ENCODE measurements at places on chromosomes 2 and 18.

DNA sequence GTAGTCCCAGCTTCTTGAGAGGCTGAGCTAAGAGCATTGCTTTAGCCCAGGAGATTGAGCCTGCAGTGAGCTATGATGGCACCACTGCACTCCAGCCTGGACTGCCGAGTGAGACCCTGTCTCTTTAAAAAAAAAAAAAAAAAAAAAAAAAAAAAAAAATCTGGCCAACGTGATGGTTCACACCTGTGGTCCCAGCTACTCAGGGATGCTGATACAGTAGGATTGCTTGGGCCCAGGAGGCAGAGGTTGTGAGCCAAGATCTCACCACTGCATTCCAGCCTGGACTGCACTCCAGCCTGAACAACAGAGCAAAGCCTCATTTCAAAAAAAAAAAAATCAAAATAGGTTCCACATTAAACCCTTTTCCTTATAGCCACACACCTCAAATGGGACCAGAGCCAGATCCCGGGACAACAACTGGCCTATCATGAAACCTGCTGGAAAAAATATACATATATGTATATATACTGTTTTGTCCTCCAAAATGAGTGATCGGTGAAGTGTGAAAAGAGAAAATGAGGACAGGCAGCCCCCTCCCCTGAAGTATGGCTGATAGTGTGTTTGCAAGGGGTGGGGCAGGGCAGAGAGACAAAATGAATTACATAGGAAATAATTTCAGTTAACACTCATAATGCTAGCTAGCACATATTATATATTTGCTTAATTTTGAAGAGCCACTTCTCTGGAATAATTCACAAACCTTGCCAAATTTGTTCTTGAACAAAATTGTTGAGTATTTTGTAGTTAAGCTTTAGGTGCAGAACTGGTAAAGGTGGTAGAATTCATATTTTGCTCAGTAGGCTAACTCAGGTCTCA lies 22.9 kb downstream of the MAPRE2 start:
- DNase-seq, result no peak
- no peak overlapping the region for H3K27ac ChIP-seq
- no peaks in the 10 kb centered on the region for H3K27me3 ChIP-seq
- H3K4me3 ChIP-seq, result no peak overlapping the region
- no peaks in the 10 kb centered on the region for H3K4me1 ChIP-seq

- H3K36me3 ChIP-seq, result no peaks in the 10 kb centered on the region
- no peak overlapping the region for H3K4me3 ChIP-seq
- no peaks in the 10 kb centered on the region for H3K4me1 ChIP-seq
Measured at GRCh38 chr18:31104444-31104843, 2.2 kb upstream of the DSC2 start.

GRCh38 chr2:105515581-105516415 lies 116.9 kb upstream of the FHL2 start:
- H3K4me1 ChIP-seq, result no peaks in the 10 kb centered on the region
- DNase-seq, result no peak
- H3K27ac ChIP-seq, result no peak overlapping the region
- no peaks in the 10 kb centered on the region for H3K36me3 ChIP-seq
- peaks cover 6% of the 10 kb centered on the region for H3K27me3 ChIP-seq

GRCh38 chr18:70319187-70319586 lies 30.3 kb downstream of the SOCS6 start:
- DNase-seq, result no peak
- no peak overlapping the region for H3K4me3 ChIP-seq
- H3K36me3 ChIP-seq, result no peaks in the 10 kb centered on the region

GRCh38 chr2:98692090-98693054 lies 38.6 kb downstream of the MGAT4A start:
- H3K4me1 ChIP-seq, result peaks cover 5% of the 10 kb centered on the region
- H3K27me3 ChIP-seq, result no peaks in the 10 kb centered on the region
- DNase-seq, result no peak
- no peak overlapping the region for H3K4me3 ChIP-seq

DNA sequence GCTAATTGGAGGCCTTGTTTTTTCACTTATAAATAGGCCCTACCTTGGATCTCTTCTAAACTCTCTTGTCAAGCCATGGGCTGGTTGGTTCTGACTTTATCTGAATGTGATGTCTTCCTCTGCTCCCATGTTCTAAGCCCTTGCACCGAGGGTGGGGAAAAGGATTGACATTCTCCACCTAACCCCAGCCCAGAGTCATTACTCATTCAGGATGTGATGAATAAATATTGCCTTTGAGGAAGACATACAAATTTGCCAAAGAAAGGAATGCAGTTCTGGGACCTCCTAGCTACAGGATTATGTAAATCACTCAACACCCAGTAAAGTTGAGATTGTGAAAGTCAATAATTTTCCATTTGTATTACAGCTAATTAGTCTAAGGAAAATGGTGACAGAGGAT lies 142.1 kb upstream of the LYPD6 start:
- no peak overlapping the region for H3K27ac ChIP-seq
- no peak for DNase-seq
- H3K27me3 ChIP-seq, result peaks cover 3% of the 10 kb centered on the region
- H3K4me3 ChIP-seq, result no peak overlapping the region
- H3K4me1 ChIP-seq, result no peaks in the 10 kb centered on the region
- no peaks in the 10 kb centered on the region for H3K36me3 ChIP-seq

GRCh38 chr18:22856870-22857269 lies 76.3 kb upstream of the RBBP8 start:
- H3K4me1 ChIP-seq, result no peaks in the 10 kb centered on the region
- H3K27ac ChIP-seq, result no peak overlapping the region
- H3K36me3 ChIP-seq, result no peaks in the 10 kb centered on the region
- DNase-seq, result no peak
- no peak overlapping the region for H3K4me3 ChIP-seq

DNA sequence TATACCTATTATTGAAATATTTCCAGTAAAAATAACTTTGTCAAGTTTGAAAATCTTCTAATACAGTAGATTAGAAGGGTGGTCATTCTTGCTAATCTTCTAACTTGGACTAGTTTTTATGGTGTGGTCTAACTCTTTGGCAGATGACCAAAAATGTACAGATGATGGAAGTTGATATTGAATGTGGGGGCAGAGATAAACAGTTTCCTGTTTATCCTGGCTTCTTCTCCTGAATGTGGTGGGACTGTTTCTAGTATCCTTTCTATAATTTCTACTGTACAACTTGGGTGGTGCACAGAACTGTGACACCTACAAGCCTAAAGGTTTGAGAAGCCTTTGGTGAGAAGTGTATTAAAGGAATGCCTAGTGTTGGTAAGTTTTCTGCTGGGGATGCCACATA lies 178.7 kb downstream of the PDE11A start:
- no peak overlapping the region for H3K27ac ChIP-seq
- no peak for DNase-seq
- no peaks in the 10 kb centered on the region for H3K4me1 ChIP-seq

- no peaks in the 10 kb centered on the region for H3K36me3 ChIP-seq
- peaks cover 9% of the 10 kb centered on the region for H3K27me3 ChIP-seq
- no peak within 1 kb of the TSS for H3K4me3 ChIP-seq
- no peak within 1 kb of the TSS for H3K27ac ChIP-seq
- no peaks in the 10 kb centered on the region for H3K4me1 ChIP-seq
Measured at GRCh38 chr2:136765256-136766072, at the start of gene THSD7B. Gene THSD7B, plus strand, starts transcription at chr2:136765545. Its CDS starts 116,634 bp downstream, at chr2:136882179.

DNA sequence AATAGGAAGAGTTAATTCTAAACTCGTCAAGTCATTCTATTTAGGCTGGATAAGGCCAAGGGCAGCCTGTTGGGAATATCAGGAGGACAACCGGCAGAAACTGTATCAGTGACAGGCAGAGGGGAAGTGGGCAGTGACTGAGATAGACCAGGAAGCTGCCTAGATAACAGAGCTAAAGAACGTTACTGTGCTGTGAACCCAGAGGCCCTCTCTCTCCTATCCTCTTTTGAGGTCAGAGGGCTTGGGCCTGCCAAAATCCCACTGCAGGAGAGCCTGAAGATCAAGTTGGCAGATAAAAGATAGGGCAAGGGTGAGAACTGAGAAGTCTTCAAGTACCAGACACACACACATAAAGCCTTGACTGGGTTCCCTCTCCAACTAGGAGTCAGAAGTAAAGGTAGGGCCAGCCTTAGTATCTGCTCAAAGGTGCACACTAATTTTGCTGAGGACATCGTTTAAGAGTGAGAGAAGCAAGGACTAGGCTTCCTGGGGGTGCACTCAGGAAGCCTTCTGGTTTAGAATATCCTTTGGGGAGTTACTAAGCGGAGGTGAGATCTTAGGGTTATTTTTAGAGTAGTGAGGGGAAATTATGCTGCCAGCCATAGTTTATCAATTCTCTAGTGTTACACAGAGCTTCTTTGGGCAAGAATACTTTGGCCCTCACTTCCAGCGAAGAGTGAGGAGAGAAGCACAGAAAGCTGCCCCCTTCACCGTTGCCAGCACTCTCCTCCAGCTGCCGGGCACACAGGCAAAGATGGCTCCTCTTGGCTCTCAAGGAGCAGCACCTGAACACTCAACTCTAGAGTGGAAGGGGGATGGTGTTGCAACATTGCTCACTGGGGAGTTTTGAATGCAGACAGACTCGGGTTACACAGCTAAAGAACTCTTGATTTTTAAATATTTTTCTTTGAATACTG lies 9.8 kb downstream of the CAVIN2 start:
- H3K27ac ChIP-seq, result no peak overlapping the region
- no peak overlapping the region for H3K4me3 ChIP-seq
- no peaks in the 10 kb centered on the region for H3K4me1 ChIP-seq
- no peak for DNase-seq

- H3K4me1 ChIP-seq, result no peaks in the 10 kb centered on the region
- no peak overlapping the region for H3K27ac ChIP-seq
- H3K36me3 ChIP-seq, result peaks cover 21% of the 10 kb centered on the region
- no peaks in the 10 kb centered on the region for H3K27me3 ChIP-seq
- no peak overlapping the region for H3K4me3 ChIP-seq
Measured at GRCh38 chr18:36020174-36020711, 47.1 kb downstream of the RPRD1A start.

- no peaks in the 10 kb centered on the region for H3K36me3 ChIP-seq
- no peaks in the 10 kb centered on the region for H3K4me1 ChIP-seq
- no peak overlapping the region for H3K4me3 ChIP-seq
- no peaks in the 10 kb centered on the region for H3K27me3 ChIP-seq
Measured at GRCh38 chr2:129759472-129760010, 219.9 kb upstream of the RAB6C start.

GRCh38 chr2:118841828-118842461 lies 5.5 kb downstream of the EN1 start:
- no peaks in the 10 kb centered on the region for H3K36me3 ChIP-seq
- no peak overlapping the region for H3K4me3 ChIP-seq
- H3K4me1 ChIP-seq, result no peaks in the 10 kb centered on the region
- H3K27me3 ChIP-seq, result no peaks in the 10 kb centered on the region

- H3K27me3 ChIP-seq, result no peaks in the 10 kb centered on the region
- no peak for DNase-seq
- H3K4me1 ChIP-seq, result no peaks in the 10 kb centered on the region
- H3K36me3 ChIP-seq, result no peaks in the 10 kb centered on the region
- H3K27ac ChIP-seq, result no peak within 1 kb of the TSS
Measured at GRCh38 chr2:28981016-28981441, at the start of gene TOGARAM2. Gene TOGARAM2, plus strand, starts transcription at chr2:28981298. Its CDS starts 13,537 bp downstream, at chr2:28994835.

GRCh38 chr18:58247363-58247834 lies 203.4 kb downstream of the NEDD4L start:
- no peaks in the 10 kb centered on the region for H3K36me3 ChIP-seq
- DNase-seq, result no peak
- H3K4me1 ChIP-seq, result no peaks in the 10 kb centered on the region
- no peak overlapping the region for H3K27ac ChIP-seq
- H3K27me3 ChIP-seq, result no peaks in the 10 kb centered on the region

DNA sequence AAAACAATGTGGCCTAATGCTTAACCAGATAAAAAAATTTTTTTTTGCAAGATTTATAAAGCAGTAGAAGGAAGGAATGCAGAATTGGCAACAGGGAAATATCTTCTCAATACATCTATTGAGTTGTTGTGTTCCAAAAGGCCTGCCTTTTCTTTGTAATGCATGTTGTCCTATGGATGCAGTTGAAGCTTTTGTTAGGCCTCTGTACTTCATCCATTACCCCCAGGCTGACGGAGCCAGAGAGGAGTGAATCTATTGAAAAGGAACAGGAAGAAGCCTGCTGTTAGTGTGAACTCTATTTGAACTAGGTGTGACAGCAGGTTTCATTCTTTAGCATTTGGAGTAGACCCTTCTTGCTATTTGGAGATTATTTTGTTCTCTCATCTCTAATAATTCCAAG lies 56.5 kb downstream of the MTX2 start:
- no peak overlapping the region for H3K27ac ChIP-seq
- H3K27me3 ChIP-seq, result no peaks in the 10 kb centered on the region
- no peaks in the 10 kb centered on the region for H3K4me1 ChIP-seq
- no peak for DNase-seq

DNA sequence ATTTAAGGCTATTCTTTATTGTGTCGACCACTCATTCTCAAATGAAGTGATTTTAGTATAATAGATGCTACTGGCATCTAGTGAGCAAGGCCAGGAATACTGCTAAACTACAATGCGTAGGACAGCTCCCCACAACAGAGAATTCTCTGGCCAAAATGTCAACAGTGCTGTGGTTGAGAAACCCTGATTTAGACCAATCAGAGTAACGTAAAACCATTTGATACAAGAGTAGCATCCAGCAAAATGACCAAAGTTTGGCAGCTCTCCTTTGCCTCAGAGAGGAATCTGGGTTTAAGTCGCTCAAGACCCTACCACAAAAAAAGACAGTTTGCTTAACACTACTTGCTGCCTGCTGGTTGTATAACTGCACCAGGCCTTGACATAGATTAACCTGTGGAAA lies 37.0 kb upstream of the TTN start:
- no peaks in the 10 kb centered on the region for H3K4me1 ChIP-seq
- no peak overlapping the region for H3K4me3 ChIP-seq
- no peaks in the 10 kb centered on the region for H3K36me3 ChIP-seq
- H3K27me3 ChIP-seq, result peaks cover 3% of the 10 kb centered on the region
- H3K27ac ChIP-seq, result no peak overlapping the region

DNA sequence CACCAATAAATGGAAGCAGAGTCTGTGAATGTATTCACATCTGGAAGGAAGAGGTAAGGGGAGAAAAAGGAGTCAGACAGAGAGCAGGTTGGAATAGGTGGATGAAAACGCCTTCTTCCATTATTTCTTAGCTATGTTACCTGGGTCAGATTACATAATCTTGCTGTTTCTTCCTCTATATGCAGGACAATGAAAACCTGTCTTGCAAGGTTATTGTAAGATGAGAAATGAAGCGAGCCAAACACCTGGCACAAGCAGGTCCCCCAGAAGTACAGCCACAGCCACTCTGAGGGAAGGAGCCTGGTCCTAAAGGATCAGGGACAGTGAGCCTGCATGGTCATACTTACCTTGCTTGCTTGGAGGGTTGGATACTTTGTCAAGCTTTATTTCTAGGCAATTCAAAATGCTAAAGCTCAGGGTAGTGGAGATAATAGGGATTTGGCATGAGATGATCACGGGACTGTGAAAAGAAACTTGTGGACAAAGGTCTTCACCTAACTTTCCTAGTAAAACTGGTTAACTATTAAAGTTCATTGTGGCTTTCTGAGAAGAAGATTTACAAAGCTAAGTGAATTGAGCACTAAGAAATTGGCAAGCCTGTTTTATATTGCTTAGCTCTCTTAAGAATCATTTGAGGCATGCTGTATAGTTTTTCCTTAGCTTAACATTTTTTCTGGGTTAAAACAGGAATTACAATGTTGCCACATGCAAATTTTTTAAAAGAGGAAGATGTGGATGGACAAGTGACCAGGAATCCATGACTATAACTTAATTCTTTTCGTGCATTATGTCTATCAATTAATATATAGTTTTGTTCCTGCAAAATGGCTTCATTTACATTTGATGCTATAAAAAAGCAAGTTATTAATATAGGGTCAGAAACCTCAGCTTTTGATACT lies 15.7 kb upstream of the PLA2R1 start:
- peaks cover 20% of the 10 kb centered on the region for H3K4me1 ChIP-seq
- no peaks in the 10 kb centered on the region for H3K27me3 ChIP-seq
- no peak overlapping the region for H3K4me3 ChIP-seq
- H3K36me3 ChIP-seq, result no peaks in the 10 kb centered on the region
- H3K27ac ChIP-seq, result no peak overlapping the region
